ENCODE measurements at places on chromosomes 1 and 21.

GRCh38 chr1:66334318-66334717, 199.6 kb upstream of the SGIP1 start:
- DNase-seq, result no peak

DNA sequence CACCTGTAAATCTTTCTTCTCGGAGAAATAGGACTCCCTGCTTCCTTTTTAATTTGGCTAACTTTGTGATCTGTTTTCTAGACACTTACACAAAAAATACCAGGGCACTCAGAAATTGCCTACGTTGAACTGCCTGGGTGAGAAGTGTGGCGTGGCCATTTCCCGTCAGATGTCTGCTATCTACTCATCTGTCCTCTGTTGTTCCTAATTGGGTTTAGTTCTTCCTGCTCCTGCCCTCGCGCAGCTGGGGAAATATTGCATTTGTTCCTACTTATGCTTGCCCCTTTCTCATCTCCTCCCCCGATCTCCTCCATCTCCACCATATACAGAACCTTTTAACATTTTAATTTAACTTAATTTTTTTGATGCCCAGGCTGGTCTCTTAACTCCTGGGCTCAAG, 55.1 kb downstream of the CD58 start:
- no peak for DNase-seq

DNA sequence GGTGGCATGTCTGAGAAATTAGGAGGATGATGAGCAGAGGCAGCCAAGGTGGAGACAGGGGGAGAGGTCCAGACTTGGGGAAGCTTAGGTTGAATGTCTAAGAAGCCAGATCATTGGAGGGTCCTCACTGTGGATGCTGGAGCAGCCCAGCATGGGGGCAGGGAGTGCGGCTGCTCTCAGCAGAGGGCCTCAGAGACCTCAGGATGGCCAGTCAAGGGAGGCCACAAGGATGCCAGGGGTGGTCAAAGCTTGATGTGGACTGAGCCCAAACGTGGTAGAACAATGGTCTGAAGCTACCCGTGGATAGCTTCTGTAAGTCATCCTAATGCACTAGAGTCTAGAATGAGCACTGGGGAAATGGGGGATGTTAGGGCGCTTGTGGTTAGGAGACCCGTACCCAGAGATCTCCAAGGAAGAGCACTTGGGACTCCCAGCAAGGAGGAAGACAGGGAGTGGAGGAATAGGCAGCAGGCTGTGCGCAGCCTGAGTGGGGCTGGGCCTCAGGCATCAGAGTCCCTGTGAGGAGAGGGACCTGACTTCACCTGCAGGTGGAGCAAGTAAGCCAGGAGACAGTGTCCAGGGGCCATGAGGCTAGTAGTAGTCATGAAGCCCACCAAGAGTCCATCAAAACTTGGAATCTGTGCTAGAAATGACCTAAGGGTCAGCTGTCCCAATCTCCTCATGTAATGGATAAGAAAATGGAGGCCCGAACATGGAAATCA, 4.3 kb upstream of the S100A9 start:
- DNase-seq, result no peak

DNA sequence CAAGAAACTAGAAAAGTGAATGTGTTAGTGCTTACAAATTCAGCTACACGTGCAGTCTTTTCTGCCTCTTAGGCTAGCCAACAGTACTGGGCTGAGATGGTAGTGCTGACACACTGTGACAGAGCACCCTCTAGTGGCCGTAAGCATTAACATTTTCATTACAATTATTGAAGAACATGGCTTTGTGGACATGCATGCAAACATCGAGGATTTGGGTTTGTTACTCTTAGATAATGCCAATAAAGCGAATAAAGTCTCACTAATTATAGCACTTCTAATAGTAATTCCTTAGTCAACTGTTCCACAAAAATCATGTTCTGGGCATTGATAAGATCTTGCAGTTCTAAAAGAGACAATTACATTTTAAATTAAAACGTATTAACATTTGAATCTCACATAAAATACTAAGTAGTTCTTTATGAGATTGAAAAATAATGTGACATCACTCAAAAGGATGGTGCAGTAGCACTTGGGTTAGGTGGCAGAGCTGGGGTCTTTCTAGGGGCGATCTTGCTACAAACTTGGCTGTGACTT, 47.1 kb downstream of the MYSM1 start:
- peak; percentile 32 for DNase-seq
